ENCODE measurements at places on chromosomes 1 and 21.
A peak's percentile ranks its signal among the peaks of the same experiment; 100 is the strongest.

GRCh38 chr1:85124091-85124490, 75.8 kb upstream of the MCOLN3 start:
- no peak for DNase-seq

GRCh38 chr1:174965362-174966007, 34.3 kb upstream of the CACYBP start:
- DNase-seq: no peak

GRCh38 chr1:189775343-189775742, 702.3 kb downstream of the BRINP3 start:
- no peak for DNase-seq

DNA sequence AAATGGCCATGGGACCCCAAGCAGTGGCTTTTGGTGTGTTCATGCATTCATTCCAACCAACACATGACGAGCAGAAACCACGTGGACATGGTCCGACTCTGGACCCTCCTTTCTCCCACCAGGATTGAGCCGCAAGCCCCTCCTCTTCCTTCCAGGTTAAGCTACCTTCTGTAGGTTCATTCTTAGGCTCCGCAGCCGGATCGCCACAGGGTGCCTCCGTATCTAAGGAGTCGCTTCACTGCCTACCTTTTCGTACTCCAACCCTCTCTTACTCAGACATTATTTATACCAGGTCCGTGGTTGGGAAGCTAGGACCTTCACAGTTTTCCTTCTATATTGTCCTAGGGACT, 63.6 kb downstream of the RHBG start:
- no peak for DNase-seq

DNA sequence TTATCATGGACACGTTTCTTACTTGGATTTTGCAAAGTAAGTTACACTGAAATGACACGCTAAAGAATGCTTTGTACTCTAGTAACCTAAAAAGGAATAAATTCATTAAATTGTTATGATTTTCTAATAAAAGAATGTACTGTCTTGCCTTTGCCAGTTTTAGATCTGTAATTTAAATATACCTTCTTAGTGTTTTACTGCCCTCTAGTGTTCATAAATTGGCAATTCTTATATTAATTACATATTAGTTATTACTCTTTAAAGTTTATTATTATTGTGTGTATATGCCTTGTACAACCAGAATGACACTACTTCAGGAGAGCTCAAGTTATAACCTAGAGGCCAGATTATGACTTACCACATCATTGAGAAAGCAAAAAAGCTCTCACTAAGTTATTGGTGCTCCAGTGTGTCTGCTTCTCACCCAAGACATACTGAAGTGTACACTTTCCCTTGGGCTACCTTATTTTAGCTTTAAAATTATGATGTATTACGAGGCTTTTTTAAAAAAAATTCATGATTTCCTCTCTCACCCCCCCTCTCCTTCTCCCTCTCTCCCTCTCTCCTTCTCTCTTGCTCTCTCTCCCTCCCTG, 169.9 kb downstream of the HS2ST1 start:
- DNase-seq: peak; percentile 15

DNA sequence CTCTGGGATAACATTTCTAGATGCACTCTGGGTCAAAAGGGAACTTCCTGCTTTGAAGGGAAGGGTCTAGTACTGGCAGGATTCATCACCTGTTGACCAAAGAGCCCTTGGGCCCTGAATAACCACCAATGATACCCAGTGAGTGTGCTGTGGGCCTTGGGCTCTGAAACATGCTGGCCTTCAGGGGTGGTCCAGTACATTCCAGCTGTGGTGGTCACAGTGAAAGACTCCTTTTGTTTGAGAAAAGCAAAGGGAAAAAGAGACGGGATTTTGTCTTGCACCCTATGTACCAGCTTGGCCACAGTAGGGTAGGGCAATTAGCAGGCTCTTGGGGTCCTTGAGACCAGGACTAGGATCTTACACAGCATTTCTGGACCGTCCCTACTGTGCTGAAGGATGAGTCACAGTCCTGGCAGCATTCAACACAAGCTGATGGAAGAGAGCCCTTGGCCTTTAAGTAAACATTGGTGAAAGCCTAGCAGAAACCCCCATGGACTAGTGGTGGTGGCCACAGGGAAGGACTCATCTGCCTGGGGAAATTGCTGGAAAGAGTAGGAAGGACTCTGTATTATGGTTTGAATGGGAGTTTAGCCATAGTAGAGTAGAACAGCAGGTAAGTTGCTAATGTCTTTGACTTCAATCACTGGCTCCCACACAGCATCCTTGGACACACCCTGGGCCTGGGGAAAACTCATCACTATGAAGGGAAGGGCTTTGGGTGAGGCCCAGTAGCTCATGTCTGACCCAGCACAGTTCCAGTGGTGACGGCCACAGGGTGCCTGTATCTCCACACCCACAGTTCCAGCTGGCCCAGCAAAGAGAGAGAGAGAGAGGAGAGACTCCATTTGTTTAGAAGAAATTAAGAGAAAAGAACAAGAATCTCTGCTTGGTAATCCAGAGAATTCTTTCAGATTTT, 87.5 kb downstream of the COL24A1 start:
- no peak for DNase-seq

DNA sequence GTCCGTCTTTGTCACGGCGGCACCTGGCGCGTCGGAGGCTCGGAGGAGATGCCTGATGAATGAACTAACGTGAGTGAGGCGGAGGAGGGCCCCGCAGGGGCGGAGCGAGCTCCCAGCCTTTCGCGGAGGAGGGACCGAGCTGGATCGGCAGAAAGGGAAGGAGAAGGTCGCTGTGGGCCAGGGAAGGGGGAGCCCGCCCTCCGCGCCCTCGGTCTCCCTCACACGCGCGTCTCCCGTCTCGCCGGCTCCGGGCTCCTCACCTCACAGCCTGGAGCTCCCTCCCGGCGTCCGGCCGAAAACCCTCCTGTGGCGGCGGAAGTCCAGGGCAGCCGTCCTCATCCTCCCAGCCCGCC, 519 bp downstream of the ZNF496 start:
- peak; percentile 27 for DNase-seq

GRCh38 chr1:154186177-154186576, 5.7 kb downstream of the TPM3 start:
- DNase-seq: no peak

GRCh38 chr21:28436286-28436932, 556.3 kb downstream of the LTN1 start:
- no peak for DNase-seq

DNA sequence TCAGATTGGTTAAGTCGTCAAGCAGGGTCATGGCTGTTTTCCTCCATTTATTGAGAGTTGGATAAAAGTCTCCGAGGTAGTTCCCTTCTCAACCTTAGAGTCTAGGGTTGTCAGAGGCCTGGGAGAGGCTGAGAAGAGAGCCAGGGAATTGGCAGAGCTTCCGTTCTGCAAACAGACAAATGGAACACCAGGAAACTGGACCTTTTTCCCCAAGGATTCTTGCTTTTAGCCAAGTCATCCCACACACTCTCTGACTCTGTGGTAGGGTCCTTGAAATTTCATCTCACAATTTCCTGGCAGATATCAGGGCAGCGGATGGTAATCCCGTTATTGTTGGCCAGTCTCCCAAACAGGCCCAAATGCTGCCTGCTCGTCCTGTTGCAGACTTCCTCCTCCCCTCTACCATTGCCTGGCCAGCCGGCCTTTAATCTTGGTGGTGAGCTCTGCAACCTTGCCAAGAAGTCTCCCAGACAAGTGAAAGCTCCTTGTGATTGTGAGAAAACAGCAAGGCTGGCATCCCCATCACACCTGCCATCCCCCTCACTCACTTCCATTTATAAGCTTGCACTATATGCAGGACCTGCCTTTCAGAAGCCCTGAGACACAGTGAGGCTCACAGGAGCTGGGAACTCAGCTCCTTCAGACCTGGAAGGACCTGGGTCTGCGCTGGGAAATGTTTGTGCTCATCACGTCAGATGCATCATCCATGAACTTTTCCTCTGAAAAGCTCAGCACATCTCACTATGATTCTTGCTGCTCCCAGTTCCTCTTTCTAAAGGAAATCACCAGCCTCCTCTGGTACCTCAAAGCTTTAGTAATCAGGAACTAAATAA, 13.7 kb upstream of the SRP9 start:
- no peak for DNase-seq

- peak; percentile 86 for DNase-seq
Measured at GRCh38 chr1:184075055-184076029, 23.8 kb downstream of the TSEN15 start.

DNA sequence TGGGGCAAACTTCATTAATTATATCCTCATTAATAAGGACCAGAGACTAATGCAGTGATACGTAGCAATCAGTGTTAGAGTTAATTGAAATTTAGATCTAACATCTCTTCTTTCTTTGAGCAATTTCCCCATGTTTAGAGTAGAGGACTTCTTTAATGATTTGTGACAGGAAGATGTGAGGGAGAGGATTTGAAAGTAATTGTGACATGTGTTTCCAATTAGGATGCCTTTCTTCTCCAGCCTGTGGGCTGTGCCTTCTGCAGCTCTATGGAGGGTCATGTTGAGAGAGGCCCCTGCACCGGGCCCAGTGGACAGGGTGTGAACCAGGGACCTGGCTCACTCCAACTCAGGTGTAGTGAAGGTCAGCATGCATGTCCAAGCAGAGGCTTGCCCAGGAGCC, 103.0 kb downstream of the GREM2 start:
- DNase-seq: no peak

DNA sequence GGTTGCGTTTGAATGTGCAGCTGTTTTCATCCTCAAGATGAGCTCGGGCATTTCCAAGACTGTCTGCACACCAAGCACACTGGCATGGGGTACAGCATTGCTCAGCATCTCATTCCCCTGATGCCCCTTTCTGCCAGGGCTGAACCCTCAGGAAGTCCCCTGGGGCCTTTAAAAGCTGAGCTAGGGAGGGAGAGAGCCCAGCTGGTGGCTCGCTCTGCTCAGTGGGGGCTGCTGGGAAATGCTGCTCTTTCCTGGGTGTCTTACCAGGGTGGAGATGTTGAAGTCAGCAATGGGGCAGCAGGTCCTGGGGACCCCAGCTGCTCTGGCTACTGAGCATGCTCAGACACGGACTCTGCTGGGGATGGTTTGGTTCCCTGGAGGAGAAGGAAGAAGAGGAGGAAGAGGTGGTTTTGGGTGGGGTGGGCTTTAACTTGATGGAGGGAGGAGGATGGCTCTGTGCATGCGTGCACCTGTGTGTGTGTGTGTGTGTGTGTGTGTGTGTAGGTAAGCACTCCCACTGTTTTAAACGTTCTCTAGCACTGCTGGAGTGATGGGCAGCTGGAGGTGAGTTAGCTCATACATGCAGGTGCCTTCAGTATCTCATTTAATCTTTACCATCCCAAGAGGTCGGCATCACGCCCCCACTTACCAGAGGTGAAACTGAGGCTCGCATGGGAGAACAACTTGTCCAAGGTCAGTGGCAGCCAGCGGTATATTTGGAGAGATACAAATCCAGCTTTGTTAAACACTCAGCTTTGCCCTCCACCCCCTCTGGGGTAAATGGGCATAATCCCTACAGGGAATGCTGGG, 40.9 kb downstream of the ACTL8 start:
- no peak for DNase-seq

- peak; percentile 24 for DNase-seq
Measured at GRCh38 chr1:205775717-205776056, 405 bp upstream of the RAB29 start.

DNA sequence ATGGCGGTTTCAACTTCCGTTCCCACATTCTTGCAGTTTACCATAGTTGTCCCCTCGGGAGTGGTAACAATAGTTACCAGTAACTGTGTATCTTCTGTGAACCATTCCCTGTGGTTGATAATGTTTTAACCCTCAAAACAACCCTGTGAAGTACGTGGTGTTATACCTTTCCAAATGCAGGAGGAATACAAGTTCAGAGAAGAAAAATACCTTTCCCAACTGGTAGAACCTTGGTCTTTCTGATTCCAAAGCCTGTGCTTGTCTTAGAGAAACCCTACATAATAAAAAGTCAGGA, 789 bp downstream of the BTF3L4 start:
- DNase-seq: no peak

- DNase-seq: no peak
Measured at GRCh38 chr1:147162093-147162492, 10.2 kb downstream of the PRKAB2 start.

DNA sequence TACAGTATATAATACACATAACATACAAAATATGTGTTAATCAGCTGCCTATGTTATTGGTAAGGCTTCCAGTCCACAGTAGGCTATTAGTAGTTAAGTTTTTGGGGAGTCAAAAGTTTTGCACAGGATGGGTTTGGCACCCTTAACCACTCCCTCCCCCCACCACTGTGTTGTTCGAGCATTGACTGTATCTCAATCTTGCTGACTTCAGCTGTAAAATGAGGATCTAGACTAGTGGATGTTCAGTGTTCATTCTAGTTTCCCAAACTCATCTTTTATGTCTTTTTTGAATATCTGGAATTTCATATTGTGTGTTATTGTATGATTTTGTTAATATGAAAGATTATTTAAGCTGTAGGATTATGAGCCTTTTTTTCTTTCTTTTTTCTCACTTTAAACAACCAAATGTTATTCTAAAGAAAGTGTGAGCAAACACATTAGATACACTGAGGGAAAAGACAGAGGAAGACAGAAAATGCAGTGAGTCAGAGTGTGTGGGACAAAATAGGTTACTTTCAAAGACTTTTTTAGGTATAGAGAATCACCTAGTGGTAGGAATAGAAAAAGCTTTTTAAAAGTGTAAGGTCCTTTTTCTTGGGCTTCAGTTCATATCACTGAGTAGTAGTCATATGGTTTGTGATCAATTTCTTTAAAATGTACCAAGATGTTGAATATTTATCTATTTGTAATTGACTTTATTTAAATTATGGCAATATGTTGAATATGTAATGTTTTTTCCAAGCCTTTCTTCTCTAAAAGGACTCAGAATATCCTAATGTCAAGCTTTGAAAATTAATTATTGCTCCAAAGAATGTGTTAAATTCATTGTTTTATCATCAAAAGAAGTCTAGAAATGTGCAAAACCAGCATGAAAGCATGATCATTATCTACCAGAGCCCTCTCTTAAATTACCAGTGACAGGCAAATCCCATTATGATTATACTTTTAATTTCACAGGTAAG, 17.9 kb upstream of the CENPF start:
- no peak for DNase-seq

- DNase-seq: no peak
Measured at GRCh38 chr1:3763351-3764125, 9.0 kb upstream of the SMIM1 start.

DNA sequence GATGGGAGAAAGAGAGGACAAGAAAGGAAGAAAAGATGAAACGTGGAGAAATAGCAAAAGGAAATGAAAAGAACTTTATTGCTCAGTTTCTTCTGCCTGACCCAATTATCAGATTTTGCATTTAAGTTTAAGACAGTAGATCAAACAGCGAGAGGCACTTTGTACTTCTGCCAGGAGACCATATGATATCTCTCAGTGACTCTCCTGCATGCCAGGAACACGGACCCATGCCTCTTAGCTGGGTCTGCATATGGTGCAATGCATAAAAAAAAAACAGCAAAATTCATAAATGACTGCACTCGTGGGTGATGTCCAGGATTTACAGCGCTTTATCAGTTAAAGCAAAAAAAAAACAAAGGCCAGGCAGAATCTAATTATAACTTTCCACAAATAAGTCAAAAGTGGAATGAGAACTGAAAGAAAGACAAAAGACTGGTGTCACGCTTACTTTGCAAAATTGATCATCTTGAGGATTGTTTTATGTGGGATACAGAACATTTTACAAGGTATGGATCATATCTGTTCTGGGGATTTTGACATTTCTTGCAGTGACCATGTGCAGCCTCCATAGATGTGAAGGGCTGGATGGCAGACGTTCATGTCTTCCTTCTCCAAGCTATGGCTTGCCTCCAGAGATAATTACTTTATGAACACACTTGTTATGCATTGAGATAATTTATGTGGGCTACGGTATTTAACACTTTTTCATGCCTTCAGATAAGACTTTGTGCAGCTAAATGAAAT, 79.5 kb downstream of the RUNX1 start:
- DNase-seq: no peak

- no peak for DNase-seq
Measured at GRCh38 chr1:52288286-52288685, 77.7 kb downstream of the CC2D1B start.

- DNase-seq: no peak
Measured at GRCh38 chr1:241775021-241775420, 73.0 kb upstream of the EXO1 start.

Measured in globus pallidus (tissue), 1 donor.